ENCODE measurements at places on chromosomes 5 and 9. TPM values are rescaled to one million over a fixed set of nuclear protein-coding genes. Genes with fewer than 3 reads are reported as not detected.

KIF24 gene
- 3.4 TPM for total RNA-seq

ZNF354C gene
- 0.80 TPM for total RNA-seq

FBXW2 gene
- total RNA-seq, result 40.3 TPM

HMCN2 gene
- total RNA-seq, result 0.04 TPM

TAS2R1 gene
- not detected for total RNA-seq

FAM169A gene
- 6.2 TPM for total RNA-seq

MSH3 gene
- total RNA-seq, result 7.7 TPM

C5orf46 gene
- total RNA-seq, result not detected

JAK2 gene
- total RNA-seq, result 3.5 TPM

DAB2 gene
- total RNA-seq, result 10.6 TPM

PLEKHG4B gene
- 0.78 TPM for total RNA-seq

ABLIM3 gene
- total RNA-seq, result 8.1 TPM

ESM1 gene
- not detected for total RNA-seq

TMEM38B gene
- 16.0 TPM for total RNA-seq

CRB2 gene
- 0.09 TPM for total RNA-seq

CCDC171 gene
- total RNA-seq, result 0.41 TPM

ARL15 gene
- 4.3 TPM for total RNA-seq

ARL10 gene
- total RNA-seq, result 1.7 TPM

IFNA2 gene
- total RNA-seq, result not detected

FCN1 gene
- not detected for total RNA-seq

PCDHA13 gene
- 0.07 TPM for total RNA-seq

GADD45G gene
- 0.33 TPM for total RNA-seq

ACOT12 gene
- total RNA-seq, result not detected

SPINK6 gene
- 0.26 TPM for total RNA-seq

C7 gene
- total RNA-seq, result not detected

CHSY3 gene
- 0.10 TPM for total RNA-seq

TLE1 gene
- total RNA-seq, result 77.6 TPM

FOXD4L6 gene
- not detected for total RNA-seq

RNF180 gene
- total RNA-seq, result 0.31 TPM

SLC1A3 gene
- total RNA-seq, result not detected

NCS1 gene
- 55.3 TPM for total RNA-seq

INSL6 gene
- total RNA-seq, result not detected

BHMT2 gene
- not detected for total RNA-seq

TMC1 gene
- total RNA-seq, result 0.05 TPM

PTGER4 gene
- 1.8 TPM for total RNA-seq

SLIT3 gene
- total RNA-seq, result 13.2 TPM

MAMDC4 gene
- total RNA-seq, result 4.1 TPM

HSPA4 gene
- total RNA-seq, result 197 TPM

MTREX gene
- 34.1 TPM for total RNA-seq

FABP6 gene
- 0.87 TPM for total RNA-seq

SAXO1 gene
- not detected for total RNA-seq
